ENCODE measurements at places on chromosomes 13 and 19.

- DNase-seq = no peak
Measured at GRCh38 chr13:38325426-38325825, 24.2 kb upstream of the UFM1 start.

GRCh38 chr13:23668562-23668961 is 98.3 kb downstream of the TNFRSF19 start:
- DNase-seq = no peak

- DNase-seq = no peak
Measured at GRCh38 chr13:27043013-27043412, 128.6 kb downstream of the USP12 start.

DNA sequence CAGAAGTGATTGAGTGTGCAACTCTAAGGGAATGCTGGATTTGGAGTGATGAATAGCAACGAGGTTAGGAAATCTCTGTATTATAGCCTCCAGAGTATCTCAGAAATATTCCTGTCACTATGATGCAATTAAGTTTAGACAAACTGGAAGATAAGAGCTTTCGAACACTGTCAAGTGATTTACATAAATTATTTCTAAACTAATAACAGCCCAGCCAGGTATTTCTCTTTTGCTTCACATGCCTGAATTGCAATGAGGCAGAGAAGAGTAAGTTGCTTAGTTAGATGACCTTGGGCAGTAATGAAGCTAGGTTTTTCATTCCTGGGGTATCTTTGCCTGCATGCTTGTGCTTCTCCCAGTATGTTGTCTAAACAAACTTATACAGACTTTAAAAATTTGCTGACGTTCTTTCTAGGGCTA is 134.5 kb downstream of the LMO7 start:
- no peak for DNase-seq

- peak; percentile 96 for DNase-seq
Measured at GRCh38 chr19:29605653-29606419, at the start of gene POP4. POP4 (plus strand) TSS chr19:29606283; CDS start chr19:29606319, 36 bp downstream.

DNA sequence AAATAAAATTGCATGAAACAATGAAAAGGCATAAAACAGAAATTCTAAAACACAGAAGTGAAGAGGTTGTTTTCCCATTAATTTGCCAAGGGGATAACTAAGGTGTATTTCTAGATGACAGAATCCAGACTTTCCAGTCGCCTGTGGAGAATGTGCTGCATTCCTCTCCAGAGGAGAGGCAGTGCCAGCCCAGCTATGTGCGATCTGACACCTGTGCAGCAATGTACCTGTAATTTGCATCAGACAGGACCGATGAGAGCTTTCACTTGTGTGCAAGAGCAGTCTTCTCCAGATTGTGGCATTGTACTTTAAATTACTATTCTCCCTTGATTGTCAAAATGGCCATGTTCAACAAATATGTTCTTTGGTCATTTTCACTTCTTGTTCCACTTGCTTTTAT is 1037.9 kb downstream of the EFNB2 start:
- DNase-seq = no peak

GRCh38 chr13:23996456-23996855 is 99.2 kb upstream of the C1QTNF9B start:
- no peak for DNase-seq

GRCh38 chr13:31956980-31957644 is 74.5 kb upstream of the FRY start:
- no peak for DNase-seq

- DNase-seq = no peak
Measured at GRCh38 chr19:18049385-18049784, 37.3 kb downstream of the IL12RB1 start.

- no peak for DNase-seq
Measured at GRCh38 chr19:23415561-23416191, 20.4 kb upstream of the ZNF91 start.

DNA sequence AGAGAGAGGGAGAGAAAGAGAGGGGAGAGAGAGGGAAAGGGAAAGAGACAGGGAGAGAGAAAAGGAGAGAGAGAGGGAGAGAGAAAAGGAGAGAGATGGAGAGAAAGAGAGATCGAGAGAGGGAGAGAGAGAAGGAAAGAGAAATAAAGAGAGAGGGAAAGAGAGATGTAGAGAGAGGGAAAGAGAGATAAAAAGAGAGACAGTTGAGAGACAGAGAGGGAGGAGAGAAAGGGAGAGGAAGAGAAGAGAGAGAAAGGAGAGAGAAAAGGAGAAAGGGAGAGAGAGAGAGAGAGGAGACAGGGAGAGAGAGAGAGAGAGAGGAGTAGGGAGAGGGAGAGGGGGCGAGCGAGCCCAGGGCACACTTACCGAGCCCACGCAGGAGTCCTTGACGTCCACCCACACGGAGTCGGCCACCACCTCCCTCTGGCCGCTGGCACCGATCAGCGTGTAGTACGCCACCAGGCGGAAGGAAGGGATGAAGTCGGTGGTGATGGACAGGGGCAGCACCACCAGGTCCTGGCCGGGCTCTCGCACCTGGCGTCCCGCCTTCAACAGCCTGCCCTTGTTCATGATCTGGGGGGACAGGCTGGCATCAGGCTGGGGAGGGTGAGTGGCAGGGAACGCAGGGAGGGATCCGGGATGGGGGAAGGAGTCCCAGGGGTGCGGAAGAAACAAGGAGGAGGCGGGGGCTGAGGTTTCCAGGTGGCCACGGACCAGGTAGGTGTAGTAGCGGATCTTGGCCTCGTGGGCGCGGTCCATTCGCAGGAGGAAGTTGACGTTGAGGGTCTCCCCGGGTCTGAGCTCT is 10.0 kb downstream of the C3 start:
- DNase-seq = peak; percentile 24
